Left hindlimb (tissue), 1 donor: ENCODE measurements at places on chromosomes 11 and 22.

DNA sequence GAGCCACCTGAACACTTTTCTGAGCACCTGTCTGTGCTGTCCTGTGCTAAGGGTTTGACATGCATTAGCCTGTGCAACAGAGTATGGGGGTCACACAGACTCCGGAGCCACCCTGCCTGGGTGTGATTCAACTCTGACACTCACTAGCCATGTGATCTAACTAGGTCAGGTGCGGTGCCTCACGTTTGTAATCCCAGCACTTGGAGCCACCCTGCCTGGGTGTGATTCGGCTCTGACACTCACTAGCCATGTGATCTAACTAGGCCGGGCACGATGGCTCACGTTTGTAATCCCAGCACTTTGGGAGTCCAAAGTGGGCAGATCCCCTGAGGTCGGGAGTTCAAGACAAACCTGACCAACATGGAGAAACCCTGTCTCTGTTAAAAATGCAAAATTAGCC lies 11.4 kb downstream of the UBE2L6 start:
- DNase-seq = no peak

DNA sequence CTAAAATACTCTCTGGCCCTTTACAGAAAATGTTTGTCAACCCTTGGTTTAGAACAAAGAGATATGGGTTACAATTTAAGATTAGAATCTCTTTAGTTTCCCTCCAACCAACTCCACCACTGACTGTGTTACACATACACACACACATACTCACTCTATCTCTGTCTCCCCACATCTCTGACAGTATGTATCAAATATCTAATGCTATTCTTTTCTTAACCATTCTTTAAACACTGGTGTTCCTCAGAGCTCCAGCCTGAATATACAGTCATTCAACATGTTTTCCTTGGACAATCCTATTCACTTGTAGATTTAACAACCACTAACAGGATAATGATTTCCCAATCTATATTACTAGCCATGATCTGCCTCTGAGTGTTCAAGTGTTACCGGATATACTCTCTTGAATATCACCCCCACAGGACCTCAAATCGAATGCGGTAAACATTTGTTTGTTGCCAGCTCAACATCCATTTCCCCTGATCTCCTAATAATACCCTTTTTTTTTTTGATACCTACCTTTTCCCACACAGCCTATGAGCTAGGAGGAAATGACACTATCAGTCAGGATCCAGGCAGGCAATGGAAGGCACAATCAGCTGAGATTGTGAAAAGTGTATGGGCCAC lies 6.1 kb downstream of the MPZL3 start:
- no peak for DNase-seq

GRCh38 chr11:19756675-19757475 lies 44.2 kb downstream of the NAV2 start:
- no peak for DNase-seq

- DNase-seq = no peak
Observed at GRCh38 chr11:41134971-41135370, 324.5 kb downstream of the LRRC4C start.

DNA sequence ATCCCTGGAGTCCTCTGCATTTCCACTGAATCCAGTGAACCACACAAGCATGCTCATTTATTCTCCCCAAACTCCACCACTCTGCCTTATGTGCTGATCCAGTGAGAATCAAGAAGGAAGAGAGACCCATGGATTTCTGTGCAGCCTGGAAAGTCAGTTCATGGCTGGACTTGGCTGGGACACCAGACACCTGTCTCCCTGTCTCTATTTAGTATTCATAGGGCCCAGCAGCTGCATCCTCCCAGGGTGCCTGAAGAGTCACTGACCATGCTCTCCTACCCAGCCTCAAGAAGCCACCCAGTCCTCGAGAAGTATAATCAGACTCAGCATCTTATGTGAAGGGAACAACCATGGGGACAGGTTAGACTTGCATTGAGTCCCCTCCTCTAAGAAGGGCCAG lies 83.2 kb downstream of the ZNF280B start:
- no peak for DNase-seq

GRCh38 chr11:71115770-71116692 lies 136.3 kb downstream of the SHANK2 start:
- no peak for DNase-seq

DNA sequence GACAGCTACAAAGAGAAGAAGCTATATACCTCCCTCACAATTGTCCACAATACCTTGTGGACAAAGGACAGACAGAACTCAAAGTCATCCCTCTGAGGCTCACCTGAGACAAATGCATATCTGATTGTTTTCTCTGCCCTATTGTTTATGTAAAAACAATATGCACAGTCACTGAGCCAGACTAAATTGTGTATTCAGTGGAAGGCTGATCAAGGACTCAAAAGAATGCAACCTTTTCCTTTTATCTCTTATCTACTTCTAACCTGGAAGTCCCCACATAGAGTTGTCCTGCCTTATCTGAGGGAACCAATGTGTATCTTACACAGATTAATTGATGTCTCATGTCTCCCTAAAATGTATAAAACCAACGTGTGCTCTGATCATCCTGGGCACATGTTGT lies 13.9 kb upstream of the MED17 start:
- no peak for DNase-seq

DNA sequence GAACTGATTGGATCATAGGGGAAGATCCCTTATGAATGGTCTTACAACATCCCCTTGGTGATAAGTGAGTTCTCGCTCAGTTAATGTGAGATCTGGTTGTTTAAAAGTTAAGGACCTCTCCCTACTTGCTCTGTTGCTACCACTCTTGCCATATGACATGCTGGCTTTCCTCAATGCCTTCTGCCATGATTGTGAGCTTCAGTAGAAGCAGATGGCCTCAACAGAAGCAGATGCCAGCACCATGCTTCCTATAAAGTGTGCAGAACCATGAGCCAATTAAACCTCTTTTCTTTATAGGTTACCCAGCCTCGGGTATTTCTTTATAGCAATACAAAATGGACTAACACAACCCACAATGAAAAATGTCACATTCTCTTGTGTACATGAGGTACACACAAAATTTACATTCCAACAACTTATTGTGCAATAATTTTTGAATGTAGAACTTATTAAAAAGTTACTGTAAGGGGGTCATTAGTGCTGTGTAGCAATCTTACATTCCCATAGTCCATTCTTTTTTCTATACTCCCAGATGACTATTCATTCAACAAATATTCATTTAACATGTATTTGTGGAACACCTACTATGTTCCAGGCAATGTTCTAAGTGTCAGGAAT lies 10.3 kb downstream of the CYP2R1 start:
- DNase-seq = no peak

DNA sequence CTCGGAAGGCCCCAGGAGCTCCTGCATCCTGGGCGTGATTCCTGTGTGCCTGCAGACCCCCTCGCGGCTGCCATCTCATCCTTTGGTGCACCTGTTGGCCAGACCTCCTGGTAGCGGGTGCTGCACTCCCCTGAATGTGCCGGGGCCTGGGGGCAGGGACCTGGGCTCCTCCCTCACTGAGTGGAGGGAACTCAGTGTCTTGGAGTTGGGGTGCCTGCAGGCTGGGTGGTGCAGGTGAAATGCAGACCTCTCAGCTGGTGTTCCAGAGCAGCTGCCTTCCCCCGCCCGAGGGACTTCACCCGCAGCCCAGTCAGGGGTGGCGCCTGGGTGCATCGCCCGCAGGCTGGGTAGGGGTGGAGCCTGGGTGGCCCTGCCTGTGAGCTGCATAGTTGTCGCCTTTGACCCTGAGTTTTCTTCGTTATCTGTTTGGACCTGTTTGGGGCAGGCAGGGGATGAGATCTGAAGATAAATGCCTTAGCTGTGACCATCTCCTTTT lies 31.4 kb downstream of the LRP5 start:
- DNase-seq = no peak

DNA sequence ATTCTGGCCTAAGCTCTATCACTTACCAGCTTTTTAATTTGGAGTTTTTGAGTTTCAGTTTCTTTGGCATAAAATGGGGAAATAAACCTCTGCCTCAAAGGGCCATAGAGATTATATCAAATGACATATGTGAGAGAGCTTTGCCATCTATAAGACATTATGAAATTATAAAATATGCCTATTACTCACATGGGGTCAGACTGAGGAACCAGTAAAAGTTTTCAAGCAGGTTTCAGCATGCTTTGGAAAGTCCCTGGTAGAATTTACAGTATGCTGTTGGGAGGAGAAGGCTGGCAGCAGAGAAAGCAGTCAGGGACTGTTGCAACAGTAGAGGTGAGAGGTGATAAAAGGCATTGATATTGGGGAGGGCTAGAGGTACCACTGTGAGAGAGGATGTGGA lies 13.6 kb upstream of the MTNR1B start:
- no peak for DNase-seq

- DNase-seq = no peak
Observed at GRCh38 chr11:62918531-62918930, 2.6 kb downstream of the CHRM1 start.

- no peak for DNase-seq
Observed at GRCh38 chr22:27966168-27967064, 47.4 kb upstream of the PITPNB start.

GRCh38 chr22:19806213-19807160 lies 45.9 kb downstream of the TBX1 start:
- DNase-seq = no peak

DNA sequence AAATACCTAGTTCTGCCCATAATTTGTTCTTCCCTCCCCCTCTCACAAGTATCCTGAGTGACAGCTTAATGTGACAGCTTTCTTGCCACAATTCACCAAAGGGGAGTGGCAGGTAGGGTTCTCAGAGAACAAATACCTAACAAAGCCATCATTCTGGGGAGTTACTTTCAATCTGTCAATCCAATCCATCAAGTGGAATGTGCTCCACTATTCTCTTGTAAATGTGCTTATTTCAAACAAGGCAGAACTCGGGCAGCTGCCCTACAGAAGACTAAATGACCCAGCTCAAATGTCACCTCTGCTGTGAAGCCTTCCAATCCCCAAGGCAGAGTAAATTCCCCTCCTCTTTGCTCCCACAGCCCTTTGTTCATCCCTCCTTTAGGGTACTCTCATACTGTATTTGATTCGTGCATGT lies 27.8 kb downstream of the LGR4 start:
- no peak for DNase-seq

DNA sequence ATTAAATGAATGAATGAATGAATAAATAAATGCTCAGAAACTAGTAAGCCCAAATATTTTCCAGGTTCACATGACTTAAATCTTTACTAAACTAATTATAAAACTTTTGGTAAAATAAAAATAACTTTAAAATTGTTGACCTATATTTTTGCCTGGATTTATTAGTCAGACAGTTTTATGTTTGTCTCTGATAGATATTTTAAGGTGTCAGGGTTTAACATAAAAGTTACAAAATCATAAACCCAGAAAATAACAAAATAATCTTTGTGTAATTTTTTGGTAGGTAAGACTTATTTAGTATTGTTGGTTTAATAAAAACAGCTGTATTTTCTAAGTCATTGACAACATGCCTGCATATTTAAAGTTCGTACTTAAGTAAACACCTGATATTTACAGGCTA lies 27.4 kb upstream of the HEPHL1 start:
- DNase-seq = no peak

GRCh38 chr11:64312947-64313346 lies 4.4 kb downstream of the TRMT112 start:
- DNase-seq = no peak

DNA sequence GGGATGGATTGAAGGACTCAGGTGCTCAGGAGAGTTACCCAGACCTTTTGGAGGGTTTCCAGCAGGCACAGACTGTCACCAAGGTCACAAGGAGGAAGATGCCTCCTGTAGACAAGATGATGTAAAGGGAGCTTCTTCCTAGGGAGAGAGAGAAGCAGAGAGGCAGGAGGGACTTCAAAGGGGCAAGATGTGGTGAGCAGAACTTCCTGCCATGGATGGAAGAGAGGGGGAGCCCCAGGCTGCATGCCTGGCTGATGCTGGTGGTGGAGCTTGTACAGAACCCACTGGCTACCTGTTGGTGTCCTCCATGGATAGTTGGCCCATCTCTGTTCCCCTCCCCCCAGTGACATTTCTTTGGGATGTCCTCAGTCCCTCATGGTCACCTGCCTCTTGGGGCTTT lies 4.2 kb downstream of the HEPN1 start:
- DNase-seq = no peak

- no peak for DNase-seq
Observed at GRCh38 chr11:97107604-97108003, 717.8 kb downstream of the JRKL start.

GRCh38 chr22:18156878-18157713 lies 7.1 kb downstream of the USP18 start:
- DNase-seq = peak; percentile 86

DNA sequence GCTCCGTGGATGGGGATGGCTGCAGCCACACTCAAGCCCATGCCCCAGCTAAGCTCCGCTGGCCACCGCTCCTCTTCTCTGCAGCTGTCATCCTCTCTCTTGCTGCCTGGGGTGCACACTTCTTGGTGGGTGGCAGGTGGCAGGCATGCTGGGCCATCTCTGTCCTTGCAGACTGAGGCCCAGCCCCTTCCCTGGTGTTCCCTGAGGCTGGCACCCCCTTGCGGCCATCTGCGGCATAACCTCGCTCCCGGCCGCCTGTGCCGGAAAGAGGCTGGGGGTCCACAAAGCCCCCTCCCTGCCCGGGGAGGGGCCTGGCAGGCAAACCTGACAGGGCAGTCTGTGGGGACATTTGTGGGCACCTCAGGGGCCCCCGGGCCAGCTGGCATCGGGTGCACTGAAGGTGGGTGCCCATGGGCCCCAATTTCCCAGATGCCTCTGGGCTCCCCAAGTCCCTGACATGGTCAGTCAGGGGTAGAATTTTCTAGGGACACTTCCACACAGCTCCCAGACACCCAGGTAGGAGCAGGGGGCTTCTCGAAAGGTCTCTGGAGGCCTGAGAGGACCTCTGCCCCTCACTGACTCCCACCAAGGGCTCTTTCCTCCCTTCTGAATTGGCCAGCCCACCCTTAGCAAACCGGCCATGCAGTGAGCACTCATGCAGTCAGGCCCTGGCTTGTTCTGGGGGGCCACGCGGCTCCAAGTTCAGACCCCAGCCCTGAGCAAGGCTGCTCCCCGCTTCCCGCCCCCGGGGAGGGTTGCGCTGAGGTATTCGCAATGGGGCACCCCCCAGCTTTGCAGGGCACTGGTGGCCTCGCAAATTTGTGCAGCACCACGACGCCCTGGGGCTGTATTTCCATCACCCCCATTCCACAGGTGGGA lies 23.5 kb upstream of the TH start:
- DNase-seq = peak; percentile 45

- no peak for DNase-seq
Observed at GRCh38 chr11:45872651-45873356, 12.6 kb upstream of the MAPK8IP1 start.

DNA sequence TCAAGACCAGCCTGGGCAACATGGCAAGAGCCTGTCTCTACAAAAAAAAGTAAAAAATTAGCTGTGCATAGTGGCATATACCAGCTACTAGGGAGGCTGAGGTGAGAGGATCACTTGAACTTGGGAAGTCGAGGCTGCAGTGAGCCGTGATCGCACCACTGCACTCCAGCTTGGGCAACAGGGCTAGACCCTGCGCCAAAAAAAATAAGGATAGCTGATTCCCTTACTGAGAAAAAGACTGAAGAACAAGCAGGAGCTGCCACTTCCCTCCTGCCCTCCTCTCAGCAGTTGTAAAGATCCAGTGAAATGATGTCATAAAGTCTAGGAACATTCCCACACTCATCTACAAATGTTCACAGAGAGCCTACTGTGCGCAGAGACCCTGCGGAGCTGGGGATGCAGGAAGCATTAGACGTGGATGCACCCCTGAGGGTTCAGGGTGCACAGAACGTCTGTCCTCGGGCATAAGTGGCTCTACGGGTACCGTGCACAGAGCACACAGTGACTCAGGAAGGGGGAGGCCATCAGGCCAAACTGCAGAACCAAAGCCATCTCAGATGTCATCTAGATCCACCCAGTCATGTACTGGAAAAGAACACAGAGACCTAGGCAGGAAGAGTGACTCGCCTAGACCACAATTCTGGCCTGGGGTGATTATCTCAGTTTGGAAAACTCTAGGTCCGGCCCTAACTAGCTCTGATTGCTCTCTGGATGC lies 11.7 kb downstream of the SEC14L2 start:
- no peak for DNase-seq
